ENCODE measurements at places on chromosomes 7 and 10.

GRCh38 chr10:125482108-125482507 is 200.9 kb downstream of the TEX36 start:
- DNase-seq, result no peak

DNA sequence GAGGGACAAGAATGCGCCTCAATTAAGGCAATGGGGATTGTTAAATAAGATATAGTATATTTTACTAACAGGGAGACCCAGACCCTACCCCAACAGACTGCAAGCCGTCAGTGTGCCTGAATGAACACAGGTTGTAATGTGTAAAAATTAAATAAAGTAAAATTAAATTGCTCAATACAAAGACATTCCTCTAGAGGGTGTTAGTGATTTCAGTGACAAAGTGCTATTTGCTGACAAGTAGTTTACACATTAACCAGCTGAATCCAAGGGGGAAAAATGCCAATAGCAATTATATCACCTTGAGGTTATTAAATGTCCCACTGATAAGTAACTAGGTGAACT is 110.5 kb downstream of the EBF3 start:
- no peak for DNase-seq

DNA sequence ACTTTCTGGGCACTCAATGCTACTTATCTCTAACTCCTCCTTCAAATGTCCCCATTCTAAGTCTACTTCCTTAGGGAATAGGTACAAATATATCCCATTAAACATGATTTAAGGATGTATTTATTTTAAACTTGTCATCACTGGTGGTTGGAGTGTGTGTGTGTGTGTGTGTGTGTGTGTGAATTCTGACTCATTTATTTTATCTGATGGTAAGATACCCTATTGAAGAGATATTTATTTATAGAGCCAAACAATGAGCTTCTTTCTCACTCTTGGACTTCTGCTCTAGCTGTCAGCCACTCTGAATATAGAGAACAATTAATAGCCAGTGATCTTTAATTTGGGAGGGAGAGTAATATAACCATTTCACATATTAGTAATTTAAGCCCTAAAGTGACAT is 17.8 kb upstream of the MAGI2 start:
- DNase-seq, result no peak

DNA sequence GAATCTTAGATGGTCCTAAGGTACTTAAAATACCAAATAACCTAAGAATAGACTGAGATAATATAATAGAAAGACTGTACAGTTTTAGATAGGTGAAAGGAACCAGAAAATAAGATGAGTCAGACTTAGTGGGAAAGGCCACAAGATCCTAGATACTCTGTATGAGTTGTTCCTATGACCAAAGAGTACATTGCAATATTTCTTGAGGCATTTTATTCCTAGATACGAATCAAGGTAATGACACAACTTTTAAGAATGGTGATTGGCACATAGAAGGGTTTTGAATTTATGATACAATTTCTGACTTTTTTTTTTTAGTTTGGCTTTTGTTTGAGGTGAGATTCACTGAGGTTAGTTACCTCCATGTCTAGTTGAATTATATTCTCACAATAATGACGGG is 30.2 kb downstream of the MGAM start:
- no peak for DNase-seq

GRCh38 chr10:70357565-70357964 is 24.9 kb downstream of the LRRC20 start:
- no peak for DNase-seq

DNA sequence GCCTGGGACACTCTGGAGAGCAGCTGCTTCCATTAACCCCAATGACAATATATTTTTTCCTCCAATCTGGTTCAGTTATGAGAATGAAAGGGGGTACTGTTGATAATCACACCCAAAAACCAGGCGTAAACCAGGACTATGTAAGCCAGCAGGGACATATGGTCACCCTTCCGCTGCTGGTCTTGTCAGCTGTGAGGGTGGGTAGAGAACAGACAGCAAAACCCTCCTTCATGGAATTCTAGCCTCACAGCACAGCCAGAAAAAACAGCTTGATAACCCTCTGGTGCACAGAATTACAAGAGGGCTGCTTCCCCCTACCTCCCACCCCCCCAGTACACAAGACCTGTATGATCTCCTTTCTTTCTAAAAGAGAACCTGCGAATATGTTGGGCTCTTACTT is 368.8 kb upstream of the ZMIZ1 start:
- DNase-seq, result no peak

GRCh38 chr7:100584054-100584682 is 1.8 kb downstream of the LRCH4 start:
- DNase-seq, result no peak

GRCh38 chr7:111215550-111215949 is 124.6 kb downstream of the LRRN3 start:
- DNase-seq, result no peak

All from activated naive CD8-positive, alpha-beta T cell treated with anti-CD3 and anti-CD28 coated beads, Interleukin-2, amount 50 U/mL, for 16 hours (primary cell).